ENCODE measurements at places on chromosomes 6 and 20.

- no peak for DNase-seq
Measured at GRCh38 chr6:121733234-121733633, 297.8 kb downstream of the GJA1 start.

- DNase-seq = no peak
Measured at GRCh38 chr20:4883546-4883945, 117.8 kb downstream of the SLC23A2 start.

- no peak for DNase-seq
Measured at GRCh38 chr6:162442687-162443086, 284.9 kb downstream of the PRKN start.

GRCh38 chr6:14108571-14109410, 8.8 kb upstream of the CD83 start:
- peak; percentile 57 for DNase-seq

DNA sequence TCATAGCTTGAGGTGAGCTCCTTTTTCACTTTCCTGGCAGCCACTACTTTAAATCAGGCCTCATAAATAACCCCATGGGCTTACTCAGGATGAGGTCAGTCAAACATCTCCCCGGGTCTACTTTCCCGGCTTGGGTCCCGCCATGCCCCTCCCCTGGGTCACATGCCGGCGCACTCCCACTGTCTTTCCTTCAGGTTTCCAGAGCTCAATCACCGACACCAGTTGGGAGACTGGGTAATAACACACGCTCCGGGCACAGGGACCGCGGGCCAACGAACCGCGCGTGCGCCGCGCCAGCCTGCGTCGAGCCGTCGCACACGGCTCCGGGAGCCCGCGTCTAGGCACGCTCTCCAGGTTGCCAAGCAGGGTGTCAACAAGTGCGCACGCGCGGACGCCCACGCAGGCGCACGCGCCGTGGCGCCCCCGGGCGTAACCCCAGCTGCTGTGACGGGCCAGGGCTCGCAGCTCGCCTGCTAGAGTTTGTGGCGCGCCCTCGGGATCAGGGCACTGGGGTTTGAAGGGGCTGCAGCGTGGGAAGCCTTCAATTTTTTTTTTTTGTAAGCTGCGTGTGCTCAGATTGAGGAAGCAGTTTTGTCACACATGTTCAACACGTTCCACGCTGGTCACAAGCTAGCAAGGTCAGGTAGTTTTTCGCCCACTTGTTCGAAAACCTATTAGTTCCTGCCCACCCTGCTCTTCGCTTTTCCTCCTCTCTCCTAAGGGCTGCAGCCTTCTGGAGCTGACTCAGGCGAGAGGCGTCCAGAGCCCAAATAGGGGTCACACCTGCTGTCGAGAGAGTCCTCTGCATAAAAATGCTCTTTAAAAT, 31.8 kb downstream of the TFAP2B start:
- no peak for DNase-seq

GRCh38 chr6:7438011-7438410, 48.4 kb downstream of the RIOK1 start:
- no peak for DNase-seq

DNA sequence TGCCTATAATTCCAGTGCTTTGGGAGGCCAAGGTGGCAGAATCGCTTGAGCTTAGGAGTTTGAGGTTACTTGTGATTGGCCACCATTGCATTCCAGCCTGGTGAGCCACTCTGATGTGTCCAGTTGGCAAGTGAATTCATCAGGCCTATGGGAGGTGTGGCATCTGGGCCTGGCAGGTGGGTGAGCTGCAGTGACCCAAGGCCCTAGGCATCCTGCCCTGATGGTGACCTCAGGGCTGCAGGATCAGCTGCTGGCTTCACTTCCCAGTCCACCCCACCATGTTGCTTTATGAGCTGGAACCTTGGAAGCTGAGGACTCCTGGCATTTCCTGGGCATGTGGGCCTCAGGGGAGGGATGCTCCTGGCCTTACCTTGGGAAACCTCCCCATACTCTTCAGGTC, 20.5 kb downstream of the RSPH9 start:
- no peak for DNase-seq

DNA sequence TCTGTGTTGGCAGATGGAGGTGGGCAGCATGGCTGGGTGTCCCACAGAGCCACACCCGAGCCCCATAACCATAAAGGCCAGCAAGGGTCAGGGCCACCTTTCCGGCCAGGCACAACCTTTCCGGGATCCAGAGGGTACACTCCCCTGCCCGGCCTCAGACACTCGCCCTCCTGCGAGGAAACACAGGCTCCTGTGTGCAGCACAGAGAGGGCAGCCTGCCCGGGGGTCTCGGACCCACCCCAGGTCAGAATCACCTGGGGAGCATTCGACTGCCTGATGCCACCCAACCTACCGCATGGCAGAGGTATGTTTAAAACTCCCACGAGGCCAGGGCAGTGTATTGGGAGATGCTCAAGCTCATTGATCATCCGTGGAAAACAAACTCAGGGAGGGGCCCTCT, 260.3 kb downstream of the TAF4 start:
- DNase-seq = no peak

- no peak for DNase-seq
Measured at GRCh38 chr20:23365390-23366165, 3.6 kb downstream of the GZF1 start.

DNA sequence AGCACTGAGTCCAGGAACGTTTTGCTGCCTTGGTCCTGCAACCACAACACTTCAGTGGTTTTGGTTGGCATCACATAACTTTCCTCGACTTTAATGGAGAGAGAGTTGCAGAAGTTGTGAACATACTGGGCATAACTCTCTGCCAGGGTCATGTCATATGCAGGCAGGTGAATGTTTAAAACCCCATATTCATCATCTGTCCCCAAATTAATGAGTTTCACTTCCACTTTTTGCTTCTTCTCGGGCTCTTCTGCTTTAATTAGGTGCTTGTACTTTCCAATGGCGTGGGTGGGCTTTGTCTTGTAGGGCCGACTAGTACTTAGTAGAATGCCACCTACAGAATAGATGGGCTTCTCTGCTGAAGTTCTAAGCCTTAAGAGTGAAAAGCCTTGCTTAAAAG, 45.2 kb upstream of the TFAP2A start:
- no peak for DNase-seq

GRCh38 chr20:35586751-35587425, 28.7 kb upstream of the SPAG4 start:
- DNase-seq = no peak

DNA sequence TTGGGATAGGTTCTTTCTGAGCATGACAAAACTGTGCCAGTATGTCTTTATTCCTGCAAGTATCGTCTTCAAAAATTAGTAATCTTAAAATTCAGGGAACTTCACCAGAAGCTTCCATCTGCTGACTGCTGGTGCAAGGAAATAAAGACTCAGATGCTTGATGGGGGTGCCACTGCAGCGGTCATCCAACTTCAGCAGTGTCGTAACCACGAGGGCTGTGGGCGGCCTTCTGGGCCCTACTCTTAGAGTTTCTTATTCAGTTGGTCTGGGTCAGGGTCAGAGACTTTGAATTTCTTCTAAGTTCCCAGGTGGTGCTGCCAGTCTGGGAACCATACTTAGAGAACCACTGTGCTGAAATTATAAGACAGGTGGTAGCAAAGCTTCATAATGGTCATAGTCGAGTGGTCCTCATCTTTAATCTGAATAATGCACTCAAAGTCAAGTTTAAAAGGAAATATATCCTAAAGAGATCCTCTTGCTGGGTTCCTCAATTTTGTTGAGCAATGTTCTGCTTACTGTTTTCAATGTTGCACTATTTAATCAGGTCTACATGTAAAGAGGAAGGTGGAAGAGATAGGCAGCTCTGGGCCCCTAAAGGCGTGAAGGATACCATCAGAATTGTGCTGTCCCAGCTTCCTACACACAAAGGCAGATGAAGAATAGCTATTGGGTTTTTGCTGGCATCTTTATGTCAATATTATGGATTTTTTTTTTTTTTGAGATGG, 165.4 kb upstream of the GMDS start:
- DNase-seq = no peak

DNA sequence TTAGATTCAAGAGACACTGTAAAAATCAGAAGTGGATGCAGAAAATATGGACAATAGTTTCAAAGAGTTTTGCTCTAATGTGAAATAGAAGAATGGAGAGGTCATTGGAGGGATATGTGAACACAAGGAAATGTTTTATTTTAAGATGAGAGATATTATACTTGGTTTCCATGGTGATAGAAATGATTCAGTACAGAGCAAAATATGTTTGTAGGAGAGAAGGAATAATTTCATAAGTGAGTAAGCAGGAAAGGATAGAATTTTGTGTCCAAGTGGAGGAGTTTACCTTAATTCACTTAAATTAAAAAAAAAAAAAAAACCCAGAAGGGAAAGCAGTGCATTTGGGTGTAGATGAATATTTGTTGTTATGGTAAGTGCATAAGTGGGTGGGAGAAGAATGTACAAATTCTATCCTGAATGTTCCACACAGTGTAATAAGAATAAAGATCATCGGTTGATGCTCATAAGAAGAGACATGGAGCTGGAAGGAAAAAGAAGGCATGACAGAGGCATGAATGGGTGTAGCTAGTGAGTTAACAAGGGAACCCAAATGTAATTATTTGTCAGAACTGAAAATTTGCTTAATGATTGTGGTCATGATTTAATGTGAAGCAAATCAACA, 688.9 kb upstream of the GJE1 start:
- DNase-seq = no peak

All from activated CD4-positive, alpha-beta T cell treated with anti-CD3 and anti-CD28 coated beads, Interleukin-2, amount 50 U/mL, for 48 hours (primary cell).